ENCODE measurements at places on chromosomes 1 and 21.

DNA sequence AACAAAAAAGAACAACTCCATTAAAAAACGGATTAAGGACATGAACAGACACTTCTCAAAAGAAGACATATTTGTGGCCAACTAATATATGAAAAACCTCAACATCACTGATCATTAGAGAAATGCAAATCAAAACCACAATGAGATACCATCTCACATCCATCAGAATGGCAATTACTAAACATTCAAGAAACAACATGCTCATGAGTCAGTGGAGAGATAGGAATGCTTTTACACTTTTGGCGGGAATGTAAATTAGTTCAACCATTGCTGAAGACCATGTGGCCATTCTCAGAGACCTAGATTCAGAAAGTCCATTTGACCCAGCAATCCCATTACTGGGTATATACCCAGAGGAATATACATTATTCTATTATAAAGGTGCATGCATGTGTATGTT, 1442.6 kb upstream of the B3GALT2 start:
- DNase-seq: no peak

DNA sequence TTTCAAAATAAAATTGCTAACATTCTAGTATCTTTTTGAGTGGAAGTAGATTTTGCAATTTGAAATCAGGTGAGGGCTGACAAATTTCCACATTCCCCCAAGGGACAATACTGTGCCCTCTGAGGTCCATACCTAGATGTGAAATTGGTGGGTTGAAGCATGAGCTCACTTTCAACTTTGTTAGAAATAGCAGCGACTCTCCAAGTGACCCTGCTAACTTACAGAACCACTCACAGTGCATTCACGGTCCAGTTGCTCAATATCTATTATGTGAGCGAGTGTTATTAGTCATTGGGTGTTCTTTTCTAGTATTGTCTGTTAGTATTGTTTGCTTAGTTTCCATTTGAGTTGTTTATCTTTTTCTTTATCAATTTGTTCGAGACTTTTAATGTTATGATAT, 53.6 kb upstream of the ASB17 start:
- no peak for DNase-seq

GRCh38 chr1:114082867-114083585, 70.6 kb downstream of the SYT6 start:
- DNase-seq: no peak

DNA sequence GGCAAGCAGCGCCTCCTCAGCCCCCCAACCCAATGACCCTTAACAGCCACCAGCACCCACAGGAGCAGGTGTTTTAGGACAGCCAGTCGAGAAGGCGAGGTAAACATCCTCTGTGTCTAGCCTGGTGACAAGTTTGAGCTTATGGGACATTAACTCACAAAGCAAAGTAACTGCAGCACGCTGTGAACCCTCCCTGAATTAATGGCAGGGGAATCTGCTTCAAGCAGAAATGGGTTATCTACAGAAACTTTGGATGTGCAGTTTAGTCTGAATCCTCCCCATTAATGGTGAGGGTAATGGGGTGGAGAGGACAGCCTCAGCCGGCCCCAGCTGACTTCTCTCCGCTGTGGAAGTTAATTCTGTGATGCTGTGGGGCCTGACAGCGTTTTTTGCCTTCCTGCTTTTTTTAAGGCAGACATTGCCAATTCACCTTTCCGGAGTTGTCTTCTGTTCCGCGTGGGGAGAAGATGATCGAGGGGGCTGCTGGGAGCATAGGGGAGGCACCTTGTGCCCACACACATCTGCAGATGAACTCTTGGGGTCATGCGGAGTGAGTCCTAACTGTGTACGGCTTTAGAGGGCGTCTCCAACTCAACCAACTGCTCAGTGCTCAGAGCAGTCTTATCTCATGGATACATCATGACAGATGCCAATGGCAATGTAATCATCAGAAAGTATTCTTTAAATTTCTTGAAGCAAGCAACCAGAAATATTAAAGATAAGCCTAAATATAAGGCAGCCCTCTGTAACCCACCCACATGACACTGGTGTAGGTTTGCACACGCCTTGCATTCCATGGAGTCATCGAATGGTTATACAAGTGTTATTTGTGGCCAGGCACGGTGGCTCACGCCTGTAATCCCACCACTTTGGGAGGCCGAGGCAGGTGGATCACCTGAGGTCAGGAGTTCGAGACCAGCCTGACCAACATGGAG, 41.0 kb downstream of the POFUT2 start:
- no peak for DNase-seq

GRCh38 chr1:233613252-233614172, at the start of gene KCNK1:
TSS of gene KCNK1 (plus strand) at chr1:233614106. CDS start at chr1:233614172, 66 bp downstream.
- DNase-seq: no peak

- no peak for DNase-seq
Measured at GRCh38 chr1:104906141-104906540, 1156.4 kb downstream of the AMY1C start.

DNA sequence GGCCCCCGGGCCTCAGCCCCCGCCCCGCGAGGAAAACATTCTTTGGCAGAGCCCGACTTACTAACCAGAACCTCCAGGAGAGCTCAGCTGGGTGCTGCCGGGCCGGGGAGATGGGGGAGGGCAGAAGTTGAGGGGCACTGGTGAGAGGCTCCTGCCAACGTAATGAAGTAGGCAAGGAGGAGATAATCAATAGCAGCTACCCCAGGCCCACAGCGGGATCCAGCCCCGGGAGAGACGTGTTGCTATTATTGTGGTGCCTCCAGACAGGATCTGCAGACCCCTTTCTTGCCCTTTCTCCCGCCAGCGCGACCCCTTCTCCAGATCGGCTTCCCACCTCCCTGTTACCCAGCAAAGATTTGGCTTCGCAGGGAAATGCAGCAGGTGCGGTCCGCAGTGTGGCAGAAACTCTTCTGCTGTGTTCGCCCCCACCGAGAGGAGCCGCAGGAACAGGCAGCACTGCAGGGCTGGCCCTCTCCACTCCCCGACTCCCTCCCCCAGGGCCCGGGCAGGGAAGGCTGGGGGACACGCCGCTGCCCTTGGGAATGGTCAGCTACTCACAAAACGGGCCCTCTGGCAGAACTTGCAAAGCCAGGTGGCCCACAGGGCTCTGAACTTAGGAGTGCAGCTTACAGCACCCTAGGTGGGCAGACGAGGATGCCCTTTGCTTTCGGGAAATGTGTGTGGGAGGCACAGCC, 1.5 kb upstream of the KCNA2 start:
- no peak for DNase-seq

- no peak for DNase-seq
Measured at GRCh38 chr1:11654939-11655808, 497 bp downstream of the FBXO44 start.

DNA sequence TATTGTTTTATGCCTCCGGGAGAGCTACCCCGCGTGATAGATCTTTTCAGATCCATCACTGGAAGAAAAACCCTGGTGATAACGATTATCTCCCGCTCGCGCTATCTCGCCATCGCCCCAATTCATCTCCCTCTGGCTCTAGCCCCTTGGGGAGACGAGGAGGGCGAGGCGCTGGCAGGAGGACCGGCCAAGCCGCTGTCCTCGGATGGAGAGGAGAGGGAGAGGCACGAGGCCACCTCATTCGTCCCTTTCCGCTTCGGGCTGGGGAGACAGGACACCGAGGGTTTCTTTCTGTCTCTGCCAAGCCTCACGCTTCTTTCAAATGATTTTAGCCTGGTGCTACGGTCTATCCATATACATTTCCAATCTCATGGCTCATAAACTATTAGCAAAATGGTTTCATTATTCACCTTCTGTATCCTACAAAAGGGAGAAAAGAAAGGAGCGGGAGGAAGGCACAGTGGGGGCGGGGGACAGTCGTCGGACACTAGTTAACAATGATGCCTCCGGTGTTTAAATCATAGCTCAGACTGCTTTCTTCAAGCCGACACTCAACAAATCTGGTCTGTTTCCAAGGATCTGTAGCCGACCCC, 415.0 kb upstream of the ESRRG start:
- DNase-seq: no peak

DNA sequence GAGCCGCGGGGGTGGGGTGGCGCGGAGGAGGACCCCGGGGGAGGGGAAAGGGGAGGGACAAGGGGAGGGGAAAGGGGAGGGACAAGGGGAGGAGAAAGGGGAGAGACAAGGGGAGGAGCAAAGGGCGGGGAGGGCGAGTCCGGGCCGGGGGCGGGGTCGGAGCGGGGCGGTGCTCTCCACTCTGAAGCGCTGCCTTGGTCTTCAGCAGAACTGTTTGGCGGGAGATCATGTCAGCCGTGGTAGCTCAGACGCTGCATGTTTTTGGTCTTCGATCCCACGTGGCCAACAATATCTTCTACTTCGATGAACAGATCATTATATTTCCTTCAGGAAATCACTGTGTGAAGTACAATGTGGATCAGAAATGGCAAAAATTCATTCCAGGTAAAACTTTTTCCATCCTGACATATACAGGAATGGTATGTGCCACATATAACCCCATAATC, 420 bp downstream of the CFAP57 start:
- DNase-seq: no peak

GRCh38 chr21:44354001-44354405, 582 bp downstream of the TRPM2 start:
- no peak for DNase-seq

GRCh38 chr21:27058673-27059605, 92.1 kb upstream of the ADAMTS5 start:
- DNase-seq: no peak

GRCh38 chr21:25421321-25422028, 185.8 kb downstream of the MRPL39 start:
- no peak for DNase-seq

GRCh38 chr1:167443757-167444156, 74.6 kb downstream of the CD247 start:
- DNase-seq: no peak

- no peak for DNase-seq
Measured at GRCh38 chr1:185260611-185261010, 56.4 kb downstream of the IVNS1ABP start.

GRCh38 chr1:94702442-94702815, 117.7 kb upstream of the SLC44A3 start:
- DNase-seq: no peak

Measured in central memory CD8-positive, alpha-beta T cell (primary cell).